Activated naive CD8-positive, alpha-beta T cell treated with anti-CD3 and anti-CD28 coated beads for 36 hours (primary cell): ENCODE measurements at places on chromosomes 16 and 17. TPM values are rescaled to one million over a fixed set of nuclear protein-coding genes. Genes with fewer than 3 reads are reported as not detected.

ALDOA gene
- total RNA-seq, result 2,800 TPM

GRCh38 chr16:588639-588888, 1.3 kb upstream of the RAB40C start:
- peaks cover 11% of the 10 kb centered on the region for H3K36me3 ChIP-seq
- peak overlapping the region; percentile 93 for H3K4me3 ChIP-seq
- peak overlapping the region; percentile 97 for H3K27ac ChIP-seq

- no peaks in the 10 kb centered on the region for H3K36me3 ChIP-seq
- H3K27me3 ChIP-seq, result peaks cover 18% of the 10 kb centered on the region
- no peak overlapping the region for H3K4me3 ChIP-seq
- no peak overlapping the region for H3K27ac ChIP-seq
- no peaks in the 10 kb centered on the region for H3K4me1 ChIP-seq
These were observed 135.3 kb downstream of the WSCD1 start for GRCh38 chr17:6205525-6205924.

CRHR1 gene
- not detected for total RNA-seq

DNA sequence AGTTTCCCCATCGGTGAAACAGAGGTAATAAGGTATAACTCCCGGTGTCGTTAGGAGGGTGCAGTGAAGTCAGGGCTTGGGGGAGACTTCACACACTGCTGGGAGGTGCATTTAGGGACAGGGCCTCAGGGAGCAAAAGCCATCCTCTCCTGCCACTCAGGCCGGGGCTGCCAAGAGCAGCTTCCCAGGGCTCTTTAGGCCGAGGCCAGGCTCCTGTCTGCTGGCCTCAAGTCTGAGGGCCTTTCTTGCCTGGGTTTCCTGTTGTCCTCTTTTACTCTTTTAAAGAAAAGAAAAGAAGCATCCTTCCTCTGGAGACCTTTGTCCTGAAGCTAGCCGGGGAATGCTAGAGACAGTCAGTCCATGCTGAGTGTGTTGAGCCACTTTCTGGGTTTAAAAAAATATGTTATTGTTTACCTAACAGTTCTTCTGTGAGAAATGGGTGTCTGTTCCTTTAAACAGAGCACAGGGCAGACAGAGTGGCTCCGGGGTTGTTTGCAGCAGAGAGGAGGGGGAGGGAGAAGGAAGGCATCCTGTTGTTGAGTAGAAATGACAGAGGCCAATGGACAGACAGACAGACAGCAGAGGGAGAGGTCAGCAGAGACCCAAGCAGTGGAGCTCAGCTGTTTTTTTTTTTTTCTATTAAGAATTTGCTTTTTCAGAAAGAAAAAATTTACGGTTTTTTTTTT, 79.1 kb downstream of the C17orf67 start:
- DNase-seq, result no peak
- H3K27me3 ChIP-seq, result no peaks in the 10 kb centered on the region
- no peaks in the 10 kb centered on the region for H3K36me3 ChIP-seq
- peaks cover 10% of the 10 kb centered on the region for H3K4me1 ChIP-seq
- H3K4me3 ChIP-seq, result no peak overlapping the region
- no peak overlapping the region for H3K27ac ChIP-seq

DOC2A gene
- 0.89 TPM for total RNA-seq
